ENCODE measurements at places on chromosomes 5 and 9.

- no peak for DNase-seq
Observed at GRCh38 chr9:120951960-120952618, 25.5 kb upstream of the TRAF1 start.

DNA sequence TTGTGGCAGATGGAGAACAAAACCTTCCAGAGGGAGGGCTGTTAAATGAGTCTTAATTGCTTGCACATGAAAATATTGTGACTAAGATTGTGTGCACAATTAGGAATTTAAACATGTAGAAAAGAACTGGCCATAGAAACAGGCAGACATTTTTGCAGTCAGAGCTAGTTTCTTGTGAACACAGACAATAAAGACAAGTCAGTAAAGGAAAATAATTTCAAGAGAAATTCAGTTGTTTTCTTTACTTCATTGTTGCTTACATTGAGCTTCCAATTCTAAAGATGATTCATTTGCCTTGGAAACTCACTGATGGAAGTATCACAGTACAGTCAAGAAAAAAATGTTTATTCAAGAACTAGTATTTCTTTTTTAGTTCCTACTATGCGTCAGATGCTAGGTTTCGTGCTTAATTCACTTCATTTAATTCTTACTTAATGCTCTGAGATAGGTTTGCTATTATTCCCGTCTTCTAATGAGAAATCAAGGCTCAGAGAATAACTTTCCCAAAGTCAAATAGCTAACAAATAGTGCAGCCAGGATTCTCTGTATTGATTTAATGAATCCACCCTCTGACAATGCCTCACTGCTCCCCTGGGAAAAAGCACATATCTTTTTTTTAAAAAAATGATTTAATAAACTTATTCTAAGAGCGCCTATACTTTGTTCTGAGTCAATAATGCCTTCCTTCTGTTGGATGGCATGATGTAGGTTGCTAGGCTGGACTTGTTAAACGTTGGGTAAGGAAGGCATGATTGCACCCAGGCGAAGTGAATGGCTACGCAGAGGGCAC lies 581.4 kb downstream of the RAB3C start:
- no peak for DNase-seq

- DNase-seq, result no peak
Observed at GRCh38 chr5:169534939-169535338, 48.6 kb upstream of the SPDL1 start.

DNA sequence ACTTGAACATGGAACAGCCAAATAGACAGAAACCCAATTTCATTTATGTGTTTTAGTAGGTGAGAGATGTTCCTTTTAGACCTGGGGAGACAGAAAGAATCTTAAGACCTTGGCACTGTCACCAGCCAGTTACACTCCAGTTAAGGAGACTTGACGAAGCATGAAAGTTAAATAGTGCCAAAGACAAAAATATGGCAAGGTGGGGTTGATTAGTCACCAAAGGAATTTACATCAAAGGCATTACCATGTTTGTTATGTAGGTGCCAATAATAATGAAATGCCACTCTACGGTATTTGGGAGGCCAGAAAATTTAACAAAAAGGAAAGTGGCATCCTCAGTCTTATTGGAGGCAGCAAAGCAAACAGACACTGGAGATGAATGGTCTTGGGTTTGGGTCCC lies 9.2 kb upstream of the IL12B start:
- DNase-seq, result no peak

GRCh38 chr5:158376679-158377078 lies 517.7 kb upstream of the CLINT1 start:
- DNase-seq, result no peak

GRCh38 chr5:109690242-109690974 lies 681 bp downstream of the MAN2A1 start:
- peak; percentile 60 for DNase-seq

- no peak for DNase-seq
Observed at GRCh38 chr5:143931986-143932385, 120.0 kb downstream of the HMHB1 start.

- no peak for DNase-seq
Observed at GRCh38 chr5:149014571-149015031, 48.3 kb downstream of the SH3TC2 start.

GRCh38 chr9:122350577-122351355 lies 20.1 kb upstream of the PTGS1 start:
- DNase-seq, result peak; percentile 83

GRCh38 chr9:121023064-121023463 lies 27.0 kb downstream of the C5 start:
- DNase-seq, result no peak

- DNase-seq, result no peak
Observed at GRCh38 chr5:56192246-56192645, 40.9 kb downstream of the ANKRD55 start.

- DNase-seq, result no peak
Observed at GRCh38 chr9:18274693-18275092, 199.3 kb upstream of the ADAMTSL1 start.

DNA sequence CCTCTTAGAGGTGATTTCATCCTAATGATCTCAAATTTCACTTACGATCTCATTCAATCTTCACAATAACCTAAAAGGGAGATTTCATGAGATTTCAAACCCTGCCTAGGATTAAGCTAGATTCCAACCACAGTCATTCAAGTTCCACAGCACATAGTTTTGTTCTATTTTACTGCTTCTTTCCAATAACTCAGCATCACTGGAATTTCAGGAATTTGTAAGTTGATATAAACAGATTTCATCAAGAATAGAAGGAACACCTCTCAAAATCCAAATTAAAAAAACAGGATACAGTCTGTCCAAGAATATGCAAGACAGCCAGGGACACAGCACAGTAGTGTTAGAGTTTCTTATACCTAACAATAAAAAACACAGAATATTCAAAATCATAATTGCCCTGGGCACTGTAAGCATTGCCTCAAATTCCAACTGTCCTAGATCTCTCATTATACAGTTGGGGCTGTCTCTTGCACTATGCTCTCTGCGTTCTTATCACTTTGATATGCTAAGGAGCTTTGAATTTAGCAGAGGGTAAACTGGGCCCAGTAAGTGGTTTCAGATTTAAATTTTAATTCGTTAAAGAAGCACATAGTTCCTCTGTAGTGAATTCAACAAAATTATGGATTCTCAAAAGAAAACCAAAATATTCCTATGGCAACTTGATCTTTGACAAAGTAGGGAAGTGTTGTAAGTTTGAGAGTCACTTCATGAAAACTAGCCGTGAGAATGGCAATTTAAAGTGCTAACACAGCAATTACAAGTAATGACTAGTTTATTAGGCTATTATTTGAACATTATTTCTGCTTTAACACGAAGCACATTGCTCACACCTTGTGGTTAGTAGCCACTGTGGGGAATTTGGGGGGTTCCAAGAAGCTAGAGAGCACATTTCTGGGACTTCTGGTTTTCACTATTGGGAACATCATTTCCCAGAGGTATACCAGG lies 478.6 kb upstream of the C9orf72 start:
- no peak for DNase-seq

- DNase-seq, result no peak
Observed at GRCh38 chr5:123083298-123083697, 5.7 kb upstream of the PRDM6 start.

DNA sequence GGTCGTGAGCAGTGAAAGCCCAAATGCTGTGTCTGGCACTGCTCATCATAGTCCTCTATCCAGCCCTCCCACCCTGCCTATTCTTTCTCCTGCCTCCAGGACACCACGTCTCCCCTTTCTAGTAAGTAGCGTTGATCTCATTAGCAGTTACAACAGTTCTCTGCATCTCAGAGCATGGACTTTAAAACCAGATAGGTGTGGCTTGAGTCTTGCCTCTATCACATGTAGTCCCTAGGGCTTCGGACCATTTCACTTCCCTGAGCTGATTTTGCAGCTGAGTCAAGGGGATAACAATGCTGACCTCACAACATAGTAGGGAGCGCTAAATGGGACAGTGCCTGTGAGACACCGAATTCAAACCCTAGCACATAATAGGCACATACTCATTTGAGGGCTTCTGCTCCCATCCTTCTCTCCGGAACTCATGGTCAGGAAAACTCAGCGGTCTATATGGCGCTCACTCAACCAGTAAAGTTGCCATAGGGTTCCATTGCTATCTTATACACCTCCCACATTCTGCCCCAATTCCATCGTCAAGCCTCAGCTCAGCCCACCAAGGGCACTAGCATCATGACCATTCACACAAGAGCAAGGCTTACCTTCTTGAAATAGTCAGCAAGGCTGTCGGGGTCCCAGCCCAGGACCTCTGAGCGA lies 515 bp downstream of the LCP2 start:
- peak; percentile 27 for DNase-seq

DNA sequence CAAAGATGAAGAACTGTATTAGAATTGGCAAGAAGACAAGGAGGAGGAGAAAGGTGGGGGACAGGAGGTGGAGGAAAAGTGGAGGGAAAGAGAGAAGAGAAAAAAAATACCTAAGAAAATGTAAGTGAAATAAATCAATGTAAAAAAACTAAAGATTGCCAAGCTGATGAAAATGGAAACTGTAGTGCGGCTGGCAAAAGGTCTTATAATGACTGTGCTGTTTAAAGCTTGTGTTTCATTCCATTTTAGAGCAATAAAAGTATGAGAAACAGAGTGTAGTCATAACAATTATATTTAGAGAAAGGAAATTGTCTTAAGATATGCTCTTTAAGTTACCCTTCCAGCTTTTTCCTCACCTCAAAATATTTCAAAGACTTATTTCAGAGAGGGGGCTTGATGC lies 670.5 kb upstream of the SEMA6A start:
- no peak for DNase-seq

DNA sequence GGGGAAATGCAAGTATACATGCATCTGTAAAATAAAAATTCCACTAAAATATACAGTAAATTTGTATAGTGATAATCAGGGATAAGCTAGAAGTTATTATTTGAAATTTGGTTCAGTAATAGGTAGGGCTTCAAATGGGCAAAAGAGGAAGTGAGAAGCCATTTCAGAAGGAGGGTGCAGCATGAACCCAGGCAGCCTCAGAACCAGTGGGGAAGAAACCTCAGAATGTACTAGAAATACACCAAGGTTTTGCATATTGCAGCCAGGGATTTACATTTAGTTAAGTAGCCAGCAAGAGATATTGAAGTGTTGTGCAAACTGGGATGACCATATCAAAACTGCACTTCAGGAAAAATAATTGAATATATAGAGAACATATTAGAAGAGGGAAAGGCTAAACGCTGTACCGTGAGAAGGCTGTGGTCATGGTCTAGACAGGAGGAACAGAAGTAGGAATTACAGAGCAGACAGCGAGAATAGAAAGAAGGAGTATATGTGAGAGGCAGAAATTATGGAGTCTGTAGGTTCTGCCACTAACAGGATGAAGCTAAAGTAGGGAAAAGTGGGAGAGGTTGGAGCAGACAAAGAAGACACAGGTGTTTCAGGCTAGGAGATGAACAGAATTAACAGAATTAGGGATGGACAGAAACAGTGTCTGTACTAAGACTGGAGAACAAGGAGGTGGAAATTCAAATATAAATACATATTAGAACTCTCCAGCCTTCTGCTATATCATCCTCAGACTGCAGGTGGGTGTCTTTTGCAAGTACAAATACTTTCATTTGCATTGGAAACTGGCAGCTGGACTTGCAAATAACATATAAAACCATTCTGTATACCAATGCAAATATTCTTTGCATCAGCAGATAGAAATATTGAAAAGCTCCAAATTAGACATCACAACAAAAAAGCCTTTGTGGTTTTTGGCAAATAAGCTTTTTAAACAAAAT lies 335.6 kb downstream of the ZNF608 start:
- no peak for DNase-seq

DNA sequence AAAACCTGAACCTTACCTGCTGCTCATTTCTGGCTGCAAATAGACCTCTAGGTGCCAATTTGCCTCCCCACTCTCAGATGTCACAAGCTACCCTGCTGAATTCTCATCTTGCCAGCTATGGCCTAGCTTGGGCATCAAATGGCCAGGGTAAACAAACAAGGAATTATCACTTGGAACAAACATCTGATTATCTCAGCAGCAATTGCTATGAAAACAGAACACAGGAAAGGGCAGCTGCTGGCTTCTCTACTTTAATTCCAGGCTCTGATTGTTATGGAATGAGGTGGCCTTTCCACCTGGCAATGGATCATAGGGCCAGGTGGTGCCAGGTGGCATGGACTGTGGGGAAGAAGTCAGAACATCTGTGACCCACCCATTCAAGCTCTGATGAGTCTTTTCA lies 505.1 kb downstream of the TLR4 start:
- no peak for DNase-seq

GRCh38 chr9:129239946-129240490 lies 62.0 kb upstream of the IER5L start:
- peak; percentile 20 for DNase-seq

DNA sequence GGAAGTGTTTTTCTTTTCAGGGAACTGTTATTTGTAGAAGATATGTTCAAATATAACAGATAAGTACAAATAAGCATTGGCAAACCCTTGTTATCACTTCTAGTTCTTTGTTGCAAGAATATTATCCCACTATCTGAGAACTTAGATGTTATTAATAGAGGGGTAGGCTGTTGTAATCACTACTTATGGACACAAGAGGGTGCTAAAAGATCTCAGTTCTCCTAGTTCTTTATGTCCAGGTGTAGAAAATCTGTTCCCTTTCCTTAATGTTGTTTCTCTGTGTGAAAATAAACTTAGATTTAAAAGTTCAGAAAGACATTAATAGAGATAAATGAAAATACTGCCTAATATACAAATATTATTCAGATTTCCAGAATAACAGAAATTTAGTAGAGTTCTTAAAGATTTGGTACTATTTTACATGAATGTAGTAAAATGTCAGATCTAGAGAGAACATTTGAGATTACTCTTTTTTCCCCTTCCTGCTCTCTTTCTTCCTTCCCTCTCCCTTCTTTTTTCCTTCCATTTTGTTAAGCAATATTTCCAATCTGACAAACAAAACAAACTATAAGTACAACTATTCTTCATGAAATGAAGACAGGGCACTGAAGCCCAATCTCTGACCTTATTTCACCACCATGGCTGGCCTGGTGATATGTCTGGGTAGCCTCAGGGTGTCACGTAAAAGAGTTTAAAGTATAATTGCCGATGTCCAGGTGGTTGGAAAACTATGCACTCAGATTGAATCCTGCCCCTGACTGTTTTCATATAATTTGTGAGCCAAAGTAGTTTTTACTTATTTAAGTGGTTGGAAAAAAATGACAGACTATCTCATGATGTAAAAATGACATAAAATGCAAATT lies 43.6 kb upstream of the C5orf46 start:
- DNase-seq, result no peak

DNA sequence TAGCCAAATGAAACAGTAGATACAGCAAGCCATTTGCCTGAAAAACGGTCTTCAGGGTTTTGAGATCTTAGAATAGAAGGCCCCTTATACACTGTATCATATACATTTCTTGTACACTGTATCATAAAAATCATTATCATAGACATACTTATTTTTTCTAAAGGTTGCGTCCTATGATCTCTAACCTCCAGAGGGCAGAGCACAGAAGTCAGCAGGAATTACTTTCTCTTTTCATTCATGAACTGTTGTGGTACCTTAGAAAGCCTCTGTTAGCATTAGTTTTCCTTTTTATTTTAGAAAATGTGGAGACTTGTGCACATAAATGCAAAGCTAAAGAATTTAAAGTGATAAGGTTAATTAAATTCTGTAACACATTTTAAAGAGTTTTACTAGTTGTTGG lies 115.4 kb downstream of the OXCT1 start:
- no peak for DNase-seq

Data from stimulated activated CD4-positive, alpha-beta T cell treated with anti-CD3 and anti-CD28 coated beads, Interleukin-15, amount 100 ng/mL, for 24 hours (primary cell).